ENCODE measurements at places on chromosomes 5 and 9.

GRCh38 chr5:137342764-137343163, 156.4 kb downstream of the SPOCK1 start:
- DNase-seq, result no peak

DNA sequence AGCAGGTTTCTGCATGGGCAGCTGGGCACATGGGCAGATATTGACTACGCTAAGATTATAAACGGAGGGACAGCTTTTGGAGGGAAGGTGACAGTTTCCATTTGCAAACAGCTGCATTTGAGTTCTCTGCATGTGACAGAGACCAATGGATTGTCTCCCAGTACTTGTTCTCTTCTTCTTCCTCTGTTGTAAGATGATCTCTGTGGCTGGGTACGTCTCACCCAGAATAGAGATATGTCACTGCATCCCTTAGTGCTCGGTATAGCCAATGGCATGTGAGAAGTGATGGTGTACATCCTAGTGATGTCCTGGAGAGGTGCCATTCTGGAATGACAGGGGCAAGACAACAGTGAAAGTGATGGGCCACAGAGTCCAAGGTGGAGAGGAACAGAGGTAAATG, 171.3 kb downstream of the CFAP90 start:
- no peak for DNase-seq

DNA sequence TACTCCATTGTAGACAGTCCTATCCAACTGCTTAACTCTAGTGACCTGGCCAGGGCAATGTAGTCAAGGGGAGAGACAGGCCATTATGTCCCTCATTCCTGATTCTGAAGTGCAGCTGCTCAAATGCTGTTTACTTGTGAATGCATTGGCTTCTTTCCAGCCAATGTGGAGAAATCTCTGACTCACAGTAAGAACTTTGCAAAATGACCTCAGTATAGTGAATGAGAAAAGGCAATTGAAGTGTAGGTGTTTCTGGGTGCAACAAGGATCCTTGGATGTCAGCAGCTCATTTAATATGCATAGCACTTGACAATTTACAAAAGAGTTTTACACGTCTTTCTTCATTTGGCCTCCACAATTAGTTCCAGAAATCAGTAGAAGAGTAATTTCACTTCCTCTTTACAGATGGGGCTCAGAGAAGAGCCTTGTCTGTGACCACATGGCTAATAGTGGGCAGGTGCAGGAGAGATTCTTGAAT, 367.2 kb downstream of the OSTF1 start:
- DNase-seq, result no peak

GRCh38 chr9:70466976-70467561, 52.6 kb upstream of the KLF9 start:
- no peak for DNase-seq

- DNase-seq, result no peak
Measured at GRCh38 chr9:70805949-70806348, 315.5 kb downstream of the TRPM3 start.

DNA sequence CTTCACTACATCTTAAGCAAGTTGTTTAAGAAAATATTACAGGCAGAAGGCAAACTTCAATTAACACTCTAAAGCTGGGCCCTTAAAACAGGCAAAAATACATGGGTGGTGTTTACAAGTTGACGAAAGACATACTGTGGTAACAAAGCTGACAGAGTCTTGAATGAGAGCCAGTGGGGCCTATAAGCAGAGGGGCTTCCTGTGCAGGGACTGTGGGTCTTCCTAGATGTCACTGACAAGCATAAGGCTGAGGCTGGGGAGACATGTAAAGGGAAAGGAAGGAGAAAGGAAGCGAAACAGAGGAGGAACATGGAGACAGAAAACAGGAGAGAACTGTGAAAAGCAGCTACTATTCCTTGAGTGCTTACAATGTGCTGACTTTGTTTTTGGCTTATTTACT, 308.0 kb upstream of the RPS23 start:
- DNase-seq, result no peak

- DNase-seq, result no peak
Measured at GRCh38 chr9:17291766-17292165, 156.9 kb downstream of the CNTLN start.

GRCh38 chr5:61052882-61053281, 107.9 kb downstream of the NDUFAF2 start:
- no peak for DNase-seq

DNA sequence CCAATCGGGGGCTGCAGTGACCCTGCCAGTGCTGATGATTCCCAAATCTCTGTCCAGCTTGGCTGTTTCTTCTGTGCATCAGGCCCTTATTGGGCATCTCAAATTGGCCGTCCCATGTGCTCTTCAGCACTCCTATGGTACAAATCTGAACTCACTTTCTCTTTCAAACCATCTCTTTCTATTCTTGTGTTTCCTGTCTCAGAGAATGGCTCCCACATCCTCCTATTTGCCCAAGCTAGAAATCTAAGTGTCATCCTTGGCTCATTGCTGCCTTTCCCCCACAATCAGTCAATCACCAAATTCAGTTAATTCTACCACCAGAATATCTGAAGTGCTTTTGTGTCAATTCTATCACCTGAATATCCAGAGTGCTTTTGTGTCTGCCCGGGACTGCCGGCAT, 336.6 kb downstream of the CWC27 start:
- no peak for DNase-seq

GRCh38 chr5:10442576-10442975, 897 bp downstream of the ROPN1L start:
- DNase-seq, result no peak

DNA sequence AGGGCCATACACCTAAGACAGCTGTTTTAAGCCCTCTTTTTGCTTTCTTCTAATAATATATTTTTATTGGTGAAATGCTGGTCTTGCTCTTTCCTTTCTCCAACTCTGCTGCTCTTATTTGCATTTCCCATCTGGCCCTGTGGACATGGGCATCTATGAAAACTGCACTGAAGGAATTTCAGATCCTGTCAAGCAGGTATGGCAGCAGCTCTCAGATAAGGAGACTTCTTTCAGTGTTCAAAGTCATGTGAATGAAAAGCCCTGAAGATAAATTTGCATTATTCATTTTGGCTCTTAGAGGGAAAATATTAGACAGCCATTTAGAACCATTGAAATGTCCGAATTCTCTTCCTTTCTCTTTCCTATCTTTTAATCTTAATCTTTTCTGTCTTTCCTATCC, 668.0 kb upstream of the RIOK2 start:
- DNase-seq, result no peak

- no peak for DNase-seq
Measured at GRCh38 chr5:67202828-67203227, 6.2 kb upstream of the CD180 start.

DNA sequence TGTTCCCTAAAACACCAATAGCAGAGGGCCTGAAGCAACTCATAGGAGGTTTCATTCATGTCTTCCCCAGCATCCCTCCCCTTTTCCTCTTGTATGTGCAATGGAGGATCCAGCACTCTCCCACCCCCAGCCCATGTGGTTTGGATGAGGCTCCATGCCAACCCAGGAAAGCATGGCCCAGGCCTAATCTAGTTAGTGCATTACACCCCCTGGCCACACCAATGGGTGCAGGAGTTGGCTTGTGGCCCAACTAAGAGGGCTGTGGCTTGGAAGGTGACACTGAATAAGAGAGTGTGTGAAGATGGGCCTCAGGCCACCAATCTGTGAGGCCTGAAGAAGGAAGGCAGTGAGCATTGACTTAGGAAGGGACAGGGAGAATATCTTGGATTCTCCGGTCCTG, 70.8 kb upstream of the SMIM23 start:
- no peak for DNase-seq

DNA sequence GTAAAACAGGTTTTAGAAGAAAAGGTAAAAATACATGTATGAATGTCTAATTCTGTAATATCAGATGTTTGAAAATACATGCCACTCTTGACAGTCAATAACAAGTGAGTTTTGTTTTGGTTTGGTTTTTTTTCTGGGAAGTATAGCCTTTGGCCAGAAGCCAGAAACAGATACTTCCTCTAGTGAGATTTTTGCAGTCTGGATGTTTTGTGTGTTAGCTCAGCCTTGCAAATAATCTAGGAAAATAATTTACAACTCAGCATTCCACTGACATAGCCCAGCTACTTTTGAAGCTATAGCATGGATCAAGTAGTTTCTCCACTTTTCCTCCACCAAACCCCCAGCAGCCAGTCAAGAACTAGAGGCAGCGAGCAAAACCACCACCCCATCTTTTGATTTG, 56.7 kb downstream of the SLC1A1 start:
- DNase-seq, result no peak

GRCh38 chr5:42930934-42931333, 109.2 kb downstream of the ANXA2R start:
- DNase-seq, result no peak

GRCh38 chr5:149749481-149750365, 19.6 kb downstream of the PPARGC1B start:
- no peak for DNase-seq

DNA sequence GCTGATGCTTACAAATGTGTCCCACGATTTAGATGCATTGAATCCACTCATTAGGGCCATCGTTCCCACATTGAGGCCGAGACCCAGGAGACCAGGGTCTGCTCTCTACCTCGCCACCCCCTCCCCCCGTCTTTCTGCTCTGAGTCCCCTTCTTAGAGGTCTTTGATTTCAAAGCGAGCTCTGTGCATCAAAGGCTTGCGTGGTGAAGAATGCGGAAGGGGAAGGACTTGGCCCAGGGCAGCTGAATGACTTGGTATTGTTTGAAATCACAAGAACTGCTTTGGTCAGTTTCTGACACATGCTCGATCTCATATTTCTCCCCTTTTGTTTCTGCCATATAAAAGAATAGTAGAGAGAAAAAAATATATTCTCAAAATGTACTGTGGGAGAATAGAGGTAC, 78.3 kb upstream of the IRX1 start:
- DNase-seq, result no peak

GRCh38 chr5:28281351-28281750, 1243.0 kb upstream of the CDH9 start:
- no peak for DNase-seq

GRCh38 chr5:149951138-149951749, 6.7 kb upstream of the PDE6A start:
- no peak for DNase-seq

GRCh38 chr5:69502767-69503488, 10.3 kb downstream of the OCLN start:
- DNase-seq, result no peak

DNA sequence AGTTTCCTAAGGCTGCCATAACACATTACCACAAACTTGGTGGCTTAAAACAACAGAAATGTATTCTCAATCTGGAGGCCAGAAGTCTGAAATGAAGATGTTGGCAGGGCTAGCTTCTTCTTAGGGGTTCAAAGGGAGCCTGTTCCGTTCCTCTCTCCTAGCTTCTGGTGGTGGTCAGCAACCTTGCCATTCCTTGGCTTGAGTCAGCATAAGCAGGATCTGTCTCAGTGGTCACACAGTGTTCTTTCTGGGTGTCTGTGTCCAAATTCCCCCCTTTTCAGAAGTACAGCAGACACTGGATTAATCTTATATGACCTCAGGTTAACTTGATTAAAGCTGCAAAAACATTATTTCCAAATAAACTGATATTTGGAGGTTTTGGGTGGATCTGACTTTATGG, 2.1 kb upstream of the OSMR start:
- DNase-seq, result no peak

DNA sequence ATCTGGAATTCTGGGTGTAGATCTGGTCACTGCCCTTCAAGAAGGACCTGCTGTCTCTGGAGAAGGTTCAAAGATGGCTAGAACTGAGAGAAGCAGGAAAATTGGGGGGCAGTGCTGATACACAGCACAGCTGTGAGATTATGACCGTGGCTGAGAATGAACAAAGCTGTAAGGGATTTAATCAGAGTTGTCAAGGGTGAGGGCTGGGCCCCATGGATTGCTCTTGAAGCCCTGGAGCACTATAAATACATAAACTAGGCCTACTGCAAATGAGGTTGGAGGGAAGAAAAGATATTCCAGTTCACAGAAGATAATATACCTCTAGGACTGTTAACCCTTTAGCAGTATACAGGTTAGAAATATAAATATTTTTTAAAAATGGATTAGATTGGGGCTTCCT, 86.3 kb upstream of the KLF9 start:
- DNase-seq, result no peak

GRCh38 chr5:11273180-11273903, 512.3 kb upstream of the DAP start:
- no peak for DNase-seq

- no peak for DNase-seq
Measured at GRCh38 chr5:173233347-173234128, 1.5 kb downstream of the NKX2-5 start.

DNA sequence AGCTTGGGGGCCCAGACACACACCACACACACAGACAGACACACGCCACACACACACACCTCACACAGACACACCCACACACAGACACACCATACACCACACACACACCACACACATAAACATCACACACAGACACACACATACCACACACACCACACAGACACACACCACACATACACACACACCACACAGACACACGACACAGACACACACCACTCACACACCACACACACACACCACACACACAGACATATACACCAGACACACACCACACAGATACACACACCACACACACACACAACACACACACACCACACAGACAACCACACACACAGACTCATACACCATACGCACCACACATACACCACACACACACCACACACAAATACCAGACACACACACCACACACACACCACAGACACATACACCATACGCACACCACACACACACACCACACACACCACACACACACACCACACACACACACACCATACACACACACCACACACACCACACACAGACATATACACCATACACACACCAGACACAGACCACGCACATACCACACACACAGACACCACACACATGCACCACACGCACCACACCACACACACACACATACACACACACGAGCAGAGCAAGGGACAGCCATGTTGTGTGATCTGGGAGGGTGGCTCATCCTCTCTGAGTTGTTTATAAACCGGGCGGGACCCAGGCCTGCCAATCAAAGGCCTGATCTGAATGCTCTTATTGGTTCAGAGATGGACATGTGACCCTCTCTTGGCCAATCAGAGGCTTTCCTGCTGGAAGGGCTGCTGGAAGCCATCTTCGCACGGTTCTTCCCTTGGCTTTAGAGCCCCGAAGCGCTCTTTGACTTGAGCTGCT, 148.3 kb downstream of the GAPVD1 start:
- DNase-seq, result no peak

- no peak for DNase-seq
Measured at GRCh38 chr9:75540185-75540584, 350.3 kb upstream of the PCSK5 start.

DNA sequence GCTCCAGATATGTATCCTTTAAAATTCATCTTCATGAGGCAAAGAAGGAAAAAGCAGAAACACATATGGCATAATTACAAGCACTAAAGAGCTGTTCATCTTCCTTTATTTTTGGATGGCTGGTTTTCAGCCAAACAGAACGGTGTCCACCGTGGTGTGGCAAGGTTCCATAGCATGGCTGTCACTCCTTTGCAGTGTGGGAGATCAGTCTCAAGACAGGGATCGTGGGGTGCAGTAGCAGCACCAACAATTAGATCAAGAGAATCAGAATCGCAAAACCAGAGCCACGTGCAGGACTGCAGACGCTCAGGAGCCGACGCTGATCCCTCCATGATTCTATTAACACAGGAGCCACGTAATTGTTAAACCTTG, 79.5 kb downstream of the SEMA4D start:
- no peak for DNase-seq

- DNase-seq, result no peak
Measured at GRCh38 chr9:136858844-136859757, 7.0 kb downstream of the MAMDC4 start.
